Activated CD4-positive, alpha-beta T cell treated with anti-CD3 and anti-CD28 coated beads for 24 hours (primary cell): ENCODE measurements at places on chromosomes 2 and 18.

- no peak for DNase-seq
These were observed 21.8 kb downstream of the RBM44 start for GRCh38 chr2:237820421-237820820.

- no peak for DNase-seq
These were observed 52.6 kb upstream of the ACMSD start for GRCh38 chr2:134785659-134786430.

- no peak for DNase-seq
These were observed 10.1 kb downstream of the VIL1 start for GRCh38 chr2:218428846-218429558.

DNA sequence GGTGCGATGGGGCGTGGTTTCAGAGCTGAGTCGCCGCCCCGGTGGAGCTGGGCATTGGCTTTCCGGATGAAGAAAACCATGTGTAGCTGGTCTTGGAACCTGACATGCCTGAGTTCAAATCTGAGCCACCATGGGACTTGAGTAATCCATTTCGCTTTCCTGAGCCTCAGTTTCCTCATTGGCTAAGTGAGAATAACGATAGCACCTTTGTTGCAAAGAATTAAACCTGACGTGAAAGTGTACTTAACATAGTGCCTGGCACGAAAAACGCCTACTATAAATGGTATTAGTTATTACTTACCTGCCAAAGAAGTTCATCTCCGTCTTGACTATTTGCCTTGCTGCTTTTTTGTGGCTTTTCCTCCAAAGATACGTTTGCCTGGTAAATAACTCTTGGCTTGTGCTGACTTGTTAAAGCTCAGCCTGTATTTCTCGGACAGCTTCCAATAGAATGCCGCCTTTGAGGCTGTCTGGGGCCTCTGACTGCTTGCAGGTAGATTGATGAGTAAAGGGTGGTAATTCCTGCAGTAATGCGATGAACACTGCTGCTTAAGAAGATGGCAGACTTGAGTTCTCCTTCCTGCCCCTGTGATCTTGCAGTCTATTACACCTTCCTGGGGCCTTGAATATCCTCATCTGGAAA, 1.3 kb downstream of the CDCA7 start:
- no peak for DNase-seq

- DNase-seq: no peak
These were observed 418.0 kb upstream of the ID2 start for GRCh38 chr2:8263901-8264300.

DNA sequence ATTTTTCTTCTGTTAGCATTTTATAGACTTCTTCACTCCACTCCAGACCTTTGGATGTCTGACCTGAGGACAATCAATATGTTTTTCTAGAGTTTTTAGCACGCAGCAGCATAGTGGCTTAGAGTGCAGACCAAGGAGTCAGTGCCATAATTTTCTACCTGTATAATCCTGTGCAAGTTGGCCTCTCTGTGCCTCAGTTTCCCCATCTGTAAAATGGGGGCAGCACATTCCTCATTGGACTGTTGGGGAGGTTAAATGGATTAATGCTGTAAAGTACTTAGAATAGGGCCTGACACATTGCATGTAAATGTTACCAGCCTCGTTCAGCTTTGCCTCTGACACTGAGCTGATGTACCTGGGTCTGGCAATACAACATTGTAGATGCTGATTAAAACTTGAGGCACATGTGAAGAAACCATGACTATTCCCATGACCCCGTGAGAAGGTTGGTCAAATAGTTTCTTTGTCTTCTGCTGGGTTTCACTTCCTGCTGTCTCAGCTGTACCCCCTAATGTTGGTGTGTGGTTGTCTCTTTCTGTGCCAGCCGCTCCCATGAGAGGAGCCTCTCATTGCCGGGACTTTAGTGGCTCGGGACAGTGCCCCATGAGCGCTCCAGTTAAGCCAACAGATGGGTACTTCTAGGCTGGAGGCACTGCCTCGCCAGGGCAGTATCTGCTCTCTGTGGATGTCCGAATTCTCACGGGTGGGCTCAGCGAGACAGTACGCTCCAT, 125.3 kb downstream of the SH3RF3 start:
- DNase-seq: no peak
